Hippocampal formation (tissue), 2 donors: ENCODE measurements at places on chromosomes 12 and 14.

- no peak for DNase-seq
Observed at GRCh38 chr12:11771895-11772502, 122.5 kb downstream of the ETV6 start.

DNA sequence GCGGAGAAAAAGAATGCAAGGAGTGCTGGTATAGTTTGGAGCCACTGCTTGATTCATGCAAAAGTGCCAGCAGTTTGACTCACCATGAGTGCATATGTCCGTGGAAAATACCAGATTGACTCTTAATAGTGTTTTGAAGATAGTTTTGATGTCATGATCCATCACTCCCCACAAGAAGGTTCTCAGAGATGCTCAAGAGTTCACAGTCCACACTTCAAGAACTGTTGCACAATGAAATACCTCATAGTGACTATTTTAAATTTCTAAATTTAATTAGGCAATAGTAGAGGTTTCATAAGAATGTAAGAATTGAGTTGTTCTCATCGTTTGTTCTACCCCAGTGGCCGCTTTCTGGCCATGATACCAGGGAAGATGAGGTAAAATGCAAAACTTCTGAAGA, 286.6 kb upstream of the RGS6 start:
- no peak for DNase-seq

GRCh38 chr14:100297320-100298300, 8.6 kb downstream of the SLC25A29 start:
- DNase-seq = peak; percentile 74

DNA sequence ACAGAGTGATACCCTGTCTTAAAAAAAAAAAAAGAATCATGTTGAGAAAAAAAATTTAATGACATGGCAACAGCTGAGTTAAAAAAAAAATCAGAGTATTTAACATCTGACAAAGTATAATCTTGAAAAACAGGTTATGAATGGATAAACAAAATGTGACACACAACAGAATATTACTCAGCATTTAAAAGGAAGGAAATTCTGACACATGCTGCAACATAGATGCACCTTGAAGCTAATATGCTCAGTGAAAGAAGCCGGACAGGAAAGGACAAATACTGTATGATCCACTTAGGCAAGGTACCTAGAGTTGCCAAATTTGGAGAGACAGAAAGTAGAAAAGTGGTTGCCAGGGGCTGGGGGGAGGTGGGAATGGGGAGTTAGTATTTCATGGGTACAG, 19.4 kb upstream of the EIF2B2 start:
- no peak for DNase-seq

- no peak for DNase-seq
Observed at GRCh38 chr14:55353686-55354467, 57.8 kb downstream of the ATG14 start.

GRCh38 chr14:100578552-100578951, 8.7 kb downstream of the BEGAIN start:
- DNase-seq = no peak

DNA sequence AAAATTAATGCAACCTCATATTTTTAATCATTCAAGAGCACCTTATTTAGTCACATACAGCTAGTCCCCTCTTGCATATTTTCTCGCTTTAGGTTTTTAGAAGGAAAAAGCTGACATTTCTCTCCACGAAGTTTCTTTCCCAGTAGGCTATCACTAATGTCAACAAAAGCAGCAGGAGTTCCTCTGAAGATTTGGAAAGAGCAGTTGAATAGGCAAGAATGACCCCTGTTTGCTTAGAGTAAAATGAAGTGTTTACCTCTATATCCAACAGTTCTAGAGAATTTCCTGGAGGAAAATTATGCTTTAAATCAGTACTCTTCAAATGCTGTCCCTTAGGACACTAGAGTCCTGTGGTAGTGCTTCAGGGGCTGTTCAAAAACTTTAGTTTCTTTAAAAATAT, 188.1 kb upstream of the PRKD1 start:
- DNase-seq = no peak

DNA sequence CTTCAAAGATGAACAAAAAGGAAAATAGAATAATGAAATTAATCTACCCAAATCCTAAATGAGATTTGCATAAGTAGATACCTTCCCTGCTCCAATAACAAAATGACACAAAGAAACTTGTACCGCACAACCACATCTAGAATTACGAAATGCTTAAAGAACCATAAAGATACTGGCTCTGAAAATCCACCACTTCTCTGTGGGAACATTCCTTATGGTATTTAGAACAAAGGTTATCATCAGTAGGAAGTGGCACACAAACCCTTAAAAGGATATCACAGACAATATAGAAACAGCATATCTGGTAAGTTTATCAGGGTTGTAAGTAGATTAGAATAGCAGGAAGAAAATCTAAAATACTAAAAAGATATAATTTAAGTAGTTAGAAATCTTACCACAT, 11.6 kb downstream of the IAPP start:
- DNase-seq = no peak

GRCh38 chr14:105918496-105919262, 392.3 kb downstream of the TMEM121 start:
- DNase-seq = no peak
